ENCODE measurements at places on chromosomes 1 and 21. TPM values are rescaled to one million over a fixed set of nuclear protein-coding genes. Genes with fewer than 3 reads are reported as not detected.
A peak's percentile ranks its signal among the peaks of the same experiment; 100 is the strongest.

DNA sequence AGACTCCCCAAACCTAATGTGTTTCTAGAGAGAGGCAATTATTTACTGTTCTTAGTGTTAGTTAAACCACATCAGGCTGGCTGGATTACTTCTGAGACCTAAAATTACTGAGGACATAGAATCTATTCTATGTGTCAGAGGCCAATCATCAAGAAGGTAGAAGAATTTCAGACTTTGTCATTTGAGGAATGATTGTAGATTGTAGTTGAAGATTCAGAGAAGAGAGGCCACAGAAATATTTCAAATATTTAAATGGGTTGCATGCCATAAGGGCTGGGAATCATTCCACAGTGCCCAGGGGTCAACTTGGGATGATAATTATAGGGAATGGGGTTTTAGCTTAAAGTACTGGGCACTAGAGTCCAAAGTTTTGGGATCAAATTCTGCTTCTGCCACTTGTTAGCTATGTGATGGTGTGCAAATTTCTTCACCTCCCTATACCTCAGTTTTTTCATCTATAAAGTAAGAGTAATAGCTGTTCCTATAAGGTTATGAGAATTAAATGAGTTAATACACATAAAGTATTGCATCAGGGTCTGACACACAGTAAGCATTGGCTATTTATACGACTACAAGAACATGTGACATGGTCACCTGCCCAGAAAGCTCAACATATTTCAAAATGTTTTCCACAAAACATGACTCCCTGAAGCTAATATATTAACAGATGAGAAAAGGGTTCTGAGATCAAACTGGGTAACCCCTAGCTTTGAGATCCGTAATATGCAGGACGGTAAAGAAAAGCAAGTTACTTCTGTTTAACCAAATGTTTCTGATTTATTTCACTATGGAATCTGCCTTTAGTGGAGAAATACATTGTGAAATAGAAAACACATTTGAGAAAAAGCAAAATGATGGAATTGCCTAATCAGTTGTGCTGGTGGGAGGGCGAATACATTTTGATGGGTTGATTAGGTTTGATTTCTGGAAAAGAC, 69.7 kb upstream of the SPAG17 start:
- DNase-seq, result no peak

ELAPOR1 gene
- total RNA-seq, result 0.33 TPM

DNA sequence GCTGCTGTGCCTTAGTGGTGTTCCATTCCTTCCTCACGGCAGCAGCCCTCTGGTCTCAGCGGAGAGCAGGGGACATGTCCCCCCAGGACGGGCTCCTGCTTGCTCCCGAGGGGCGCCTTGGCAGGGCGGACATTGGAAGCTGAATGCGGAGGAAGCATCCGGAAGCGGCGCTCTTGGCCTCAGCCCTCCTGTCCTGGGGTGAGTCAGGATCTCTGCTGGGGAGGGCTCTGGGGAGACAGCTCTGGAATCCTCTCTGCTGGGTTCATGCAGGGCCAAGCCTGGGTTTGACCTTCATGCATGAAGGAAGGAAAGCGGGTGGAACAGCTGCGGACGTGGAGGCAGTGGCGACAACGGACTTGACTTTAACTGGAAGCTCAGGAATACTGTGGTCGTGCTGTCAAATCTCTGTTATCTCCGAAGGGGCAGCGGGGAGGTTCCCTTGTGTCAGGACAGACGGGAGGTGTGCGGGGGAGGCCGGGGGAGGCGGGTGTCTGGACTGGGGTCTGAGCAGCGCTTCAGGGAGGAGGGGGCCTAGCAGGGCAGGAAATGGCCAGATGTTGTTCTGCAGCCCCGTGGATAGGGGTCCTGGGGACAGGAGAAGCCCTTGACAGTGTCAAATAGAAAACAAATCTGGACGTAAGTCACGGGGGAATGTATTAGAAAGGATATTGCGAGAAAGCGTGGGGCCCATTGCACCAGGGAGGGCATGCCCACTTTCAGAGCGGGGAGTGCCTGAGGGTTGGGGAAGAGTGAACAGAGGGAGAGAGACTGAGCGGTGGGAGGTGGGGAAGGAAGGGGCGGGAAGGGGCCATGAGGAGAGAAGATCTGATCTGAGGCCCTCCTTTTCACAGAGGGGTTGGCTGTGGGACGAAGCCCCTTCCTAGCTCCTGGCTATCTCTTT, 26.6 kb downstream of the CRYAA start:
- peak; percentile 83 for DNase-seq

CD164L2 gene
- not detected for total RNA-seq

DNA sequence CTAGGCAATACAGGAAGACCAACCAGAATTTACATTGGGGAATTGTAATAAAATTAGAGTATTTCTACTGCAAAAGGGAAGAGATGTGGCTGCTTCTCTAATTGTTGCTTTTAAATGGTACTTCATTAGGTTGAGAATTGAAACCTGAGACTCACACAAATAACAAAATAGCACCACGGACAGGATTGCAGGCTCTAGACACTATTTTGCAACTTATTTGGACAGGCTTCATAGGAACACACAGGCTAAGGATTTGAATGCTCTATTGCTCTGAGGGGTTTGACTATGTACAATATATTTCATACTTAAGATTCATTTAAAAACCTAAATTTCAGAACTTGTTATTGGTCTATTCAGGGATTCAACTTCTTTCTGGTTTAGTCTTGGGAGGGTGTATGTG, 79.6 kb downstream of the ATP1B1 start:
- DNase-seq, result no peak

RPE65 gene
- under 0.01 TPM for total RNA-seq

DNA sequence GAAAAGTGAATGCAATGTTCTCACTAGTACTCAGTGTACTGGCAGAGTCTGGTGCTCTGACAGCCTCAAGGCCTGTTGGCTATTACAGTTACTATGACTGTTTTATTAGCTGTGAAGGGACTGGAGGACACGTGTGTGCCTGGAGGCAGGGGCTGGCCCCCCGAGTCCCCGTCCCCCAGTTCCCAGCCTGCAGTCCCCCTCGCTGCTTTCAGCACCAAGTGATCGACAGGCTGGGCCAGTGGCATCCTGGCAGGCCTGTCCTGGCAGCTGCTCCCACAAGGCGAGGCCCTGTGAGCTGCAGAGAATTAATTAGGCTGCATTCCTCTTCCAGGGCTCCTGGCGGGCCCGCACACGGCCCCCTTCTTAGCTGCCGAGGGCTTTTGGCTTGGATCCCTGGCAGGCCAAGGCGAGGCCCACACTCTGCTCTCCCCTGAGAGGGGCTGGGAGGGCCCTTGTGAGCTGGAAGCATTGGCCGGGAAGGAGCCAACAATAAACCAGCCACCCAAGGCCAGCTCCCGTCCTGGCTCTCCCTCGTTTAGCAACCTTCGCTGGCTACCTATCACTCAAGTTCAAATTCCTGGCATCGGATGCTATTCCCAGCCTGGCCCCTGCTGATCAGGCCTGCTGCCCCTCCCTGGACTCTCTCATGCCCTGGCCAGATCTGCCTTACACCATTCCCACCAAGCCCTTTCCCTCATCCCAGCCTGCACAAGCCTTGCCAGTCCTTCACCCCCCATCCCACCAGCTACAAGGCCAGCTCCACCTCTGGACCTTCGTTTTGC, 9.8 kb downstream of the EDN2 start:
- DNase-seq, result peak; percentile 23

TNFRSF9 gene
- total RNA-seq, result 42.9 TPM

DNA sequence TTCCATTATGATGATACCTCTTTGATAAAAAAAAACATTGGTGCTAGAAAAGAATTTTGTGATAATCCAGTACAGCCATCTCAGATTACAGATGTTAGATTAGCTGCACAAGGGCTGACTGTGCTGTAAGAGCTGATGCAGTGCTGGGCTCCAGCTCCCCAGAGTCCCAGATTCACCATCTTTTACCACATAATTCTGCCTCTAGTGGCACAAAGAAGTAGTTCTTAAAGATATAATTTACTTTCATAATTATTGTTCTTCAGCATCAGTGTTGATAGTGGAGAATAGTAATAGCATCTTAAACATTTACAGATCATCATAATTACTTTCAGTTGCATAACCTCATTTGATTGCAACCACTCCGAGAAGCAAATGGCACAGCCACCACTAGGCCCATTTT, 262.1 kb downstream of the BRINP2 start:
- no peak for DNase-seq

DNA sequence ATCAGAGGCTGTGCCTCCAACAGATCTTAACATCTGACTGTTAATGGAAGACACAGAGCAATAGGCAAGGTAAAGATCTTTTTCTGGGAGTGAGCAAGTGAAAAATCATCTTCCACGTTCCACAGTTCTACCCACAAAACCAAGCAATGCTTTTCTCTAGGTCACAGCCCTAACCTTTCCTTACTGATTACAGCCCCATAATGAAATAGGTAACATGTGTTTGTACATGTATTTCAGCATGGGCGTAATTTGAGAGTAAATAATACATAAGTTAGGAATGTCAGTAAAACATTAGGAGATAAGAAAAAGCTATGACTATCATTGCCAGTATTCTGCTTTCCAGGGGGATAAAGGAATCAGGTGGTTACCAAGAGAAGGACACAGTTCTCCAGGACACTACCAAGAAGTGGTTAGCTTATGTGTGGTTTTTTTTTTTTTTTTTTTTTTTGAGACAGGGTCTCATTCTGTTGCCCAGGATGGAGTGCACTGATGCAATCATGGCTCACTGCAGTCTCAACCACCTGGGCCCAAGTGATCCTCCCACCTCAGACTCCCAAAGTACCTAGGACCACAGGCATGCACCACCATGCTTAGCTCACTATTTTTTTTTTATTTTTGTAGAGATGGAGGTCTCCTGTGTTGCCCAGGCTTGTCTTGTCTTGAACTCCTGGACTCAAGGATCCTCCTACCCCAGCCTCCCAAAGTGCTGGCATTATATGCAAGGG, 72.0 kb downstream of the DAP3 start:
- DNase-seq, result no peak

C1QB gene
- not detected for total RNA-seq

GRCh38 chr1:226873771-226874578, 3.6 kb downstream of the PSEN2 start:
- no peak for DNase-seq

DNA sequence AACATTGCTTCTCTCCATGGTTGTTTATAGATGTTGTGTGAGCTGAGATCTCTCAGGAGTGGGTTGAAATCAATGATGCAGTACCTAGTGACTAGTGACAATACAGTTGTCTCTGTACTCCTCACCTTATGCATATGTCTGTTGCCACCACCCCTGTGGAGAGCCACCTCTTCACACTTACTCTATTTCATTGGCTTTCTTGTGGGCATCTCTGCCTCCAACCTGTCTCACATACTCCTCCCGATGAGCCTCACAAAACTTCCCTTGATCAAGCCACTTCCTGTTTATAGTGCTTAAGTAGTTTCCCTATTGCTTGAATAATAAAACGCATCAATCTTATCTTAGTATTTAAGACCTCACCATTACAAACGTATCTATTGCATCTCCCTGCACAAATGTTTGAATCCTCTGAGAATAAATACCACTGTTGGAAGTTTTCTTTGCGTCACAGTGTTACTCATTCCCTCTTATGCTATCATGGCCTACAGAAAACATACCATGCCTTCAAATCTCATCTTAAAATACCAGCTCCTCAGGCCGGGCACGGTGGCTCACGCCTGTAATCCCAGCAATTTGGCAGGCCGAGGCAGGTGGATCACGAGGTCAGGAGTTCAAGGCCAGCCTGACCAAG, 54.7 kb upstream of the GREM2 start:
- DNase-seq, result no peak

- peak; percentile 78 for DNase-seq
Observed at GRCh38 chr1:32336963-32337675, 1.1 kb upstream of the MARCKSL1 start.

PRDM16 gene
- total RNA-seq, result 3.1 TPM

WNT9A gene
- total RNA-seq, result 1.8 TPM

PGBD5 gene
- 3.6 TPM for total RNA-seq

DNA sequence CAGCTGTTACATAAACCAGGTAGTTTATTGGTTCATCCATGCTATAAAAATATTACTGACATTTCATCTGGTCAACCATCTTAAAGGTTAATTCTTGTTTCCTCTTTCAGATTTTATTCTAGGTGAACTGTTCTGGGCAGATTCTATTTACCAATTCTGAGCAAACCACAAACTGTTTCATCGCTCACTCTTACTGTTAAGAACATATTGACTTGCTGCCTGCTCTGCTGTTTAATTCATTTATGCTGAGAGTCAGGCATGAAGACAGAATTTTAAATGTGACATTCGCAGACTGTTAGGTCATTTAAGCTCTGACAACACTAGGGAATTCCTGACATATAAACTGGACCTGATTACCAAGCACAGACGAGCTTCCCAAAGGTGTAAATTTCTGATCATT, 98.3 kb downstream of the PIGK start:
- DNase-seq, result no peak

NUDT17 gene
- total RNA-seq, result 1.8 TPM

GRCh38 chr1:172895761-172896160, 155.0 kb downstream of the TNFSF18 start:
- DNase-seq, result no peak

- no peak for DNase-seq
Observed at GRCh38 chr1:205506409-205507200, 2.1 kb downstream of the CDK18 start.

- no peak for DNase-seq
Observed at GRCh38 chr1:154151311-154151710, 3.6 kb downstream of the NUP210L start.

- peak; percentile 81 for DNase-seq
Observed at GRCh38 chr1:36224537-36225282, 467 bp downstream of the THRAP3 start.

GRCh38 chr1:170316270-170316669, 170.5 kb downstream of the NTMT2 start:
- peak; percentile 18 for DNase-seq

DNA sequence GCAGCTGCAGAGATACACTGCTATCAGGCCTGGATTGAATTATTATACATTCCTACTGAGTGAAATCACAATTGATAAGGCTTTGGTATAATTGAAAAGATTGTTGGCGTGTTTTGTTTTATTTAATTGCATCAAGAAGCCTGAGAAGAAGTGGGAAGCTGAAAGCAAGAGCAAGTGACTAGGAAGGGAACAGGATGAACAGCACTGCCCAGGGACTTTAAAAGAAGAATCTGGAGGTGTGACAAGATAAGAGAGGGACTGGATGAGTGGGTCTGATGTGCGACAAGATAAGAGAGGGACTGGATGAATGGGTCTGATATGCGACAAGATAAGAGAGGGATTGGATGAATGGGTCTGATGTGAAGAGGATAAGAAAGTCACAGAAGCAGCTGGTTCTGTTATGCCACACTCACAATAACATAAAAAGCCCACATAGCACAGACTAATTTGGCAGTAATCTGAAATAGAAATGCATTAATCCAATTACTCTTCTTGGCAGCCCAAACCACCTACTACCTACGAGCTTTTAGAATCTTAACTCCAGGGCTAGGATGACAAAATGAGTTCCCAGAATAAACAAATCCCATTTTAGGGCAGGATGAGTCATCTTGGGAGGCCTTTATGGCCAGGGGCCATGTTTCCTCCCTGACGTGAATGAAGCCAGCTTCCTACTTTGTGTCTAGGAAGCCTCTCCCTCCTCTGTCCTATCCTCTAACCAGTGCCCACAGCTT, 129.7 kb downstream of the DUSP10 start:
- DNase-seq, result peak; percentile 86

GRCh38 chr1:210922666-210923065, 211.3 kb downstream of the KCNH1 start:
- DNase-seq, result no peak

TSSK3 gene
- total RNA-seq, result 1.9 TPM
